Endodermal cell (in vitro differentiated cells): ENCODE measurements at places on chromosomes 1 and 21.

- DNase-seq = no peak
Measured at GRCh38 chr1:94634977-94635416, 93.4 kb upstream of the F3 start.

- DNase-seq = no peak
Measured at GRCh38 chr1:111955755-111956154, 33.7 kb downstream of the KCND3 start.

DNA sequence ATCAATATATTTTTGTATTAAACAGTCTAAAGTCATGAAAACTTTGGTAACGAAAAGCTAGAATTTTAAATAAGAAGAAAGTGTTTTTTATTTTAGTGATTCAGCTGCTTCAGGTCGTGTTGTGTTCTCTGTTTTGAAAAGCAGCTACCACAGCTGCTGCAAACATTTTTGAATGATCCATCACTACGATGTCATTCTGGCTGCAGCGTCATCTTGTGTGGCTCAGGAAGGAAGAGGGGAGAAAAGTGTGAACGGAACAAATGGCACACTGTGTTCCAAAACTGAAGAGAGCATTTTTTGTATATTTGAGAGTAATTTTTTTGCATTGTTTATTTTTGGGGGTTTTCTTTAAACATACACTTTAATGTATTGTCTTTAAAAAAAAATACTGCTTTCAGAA lies 323.0 kb upstream of the ADGRL2 start:
- no peak for DNase-seq

DNA sequence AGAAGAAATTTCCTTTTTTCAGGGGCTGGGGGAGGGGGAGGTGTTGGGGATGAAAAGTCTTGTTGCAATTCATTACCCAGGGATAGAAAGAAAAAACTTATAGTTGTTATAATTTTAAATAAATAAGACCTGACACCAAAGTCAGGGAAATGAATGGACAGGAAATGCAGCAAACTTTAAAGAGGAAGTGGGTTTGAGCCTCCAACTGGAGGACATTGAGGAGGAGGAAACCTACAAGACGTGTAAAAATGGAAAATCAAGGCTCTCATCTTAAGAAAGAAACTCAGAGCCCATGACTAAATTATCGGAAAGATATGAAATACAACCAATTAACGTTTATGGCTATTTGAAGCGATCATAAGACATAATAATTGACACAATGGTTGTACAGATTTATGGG lies 54.4 kb downstream of the NIBAN1 start:
- DNase-seq = no peak

DNA sequence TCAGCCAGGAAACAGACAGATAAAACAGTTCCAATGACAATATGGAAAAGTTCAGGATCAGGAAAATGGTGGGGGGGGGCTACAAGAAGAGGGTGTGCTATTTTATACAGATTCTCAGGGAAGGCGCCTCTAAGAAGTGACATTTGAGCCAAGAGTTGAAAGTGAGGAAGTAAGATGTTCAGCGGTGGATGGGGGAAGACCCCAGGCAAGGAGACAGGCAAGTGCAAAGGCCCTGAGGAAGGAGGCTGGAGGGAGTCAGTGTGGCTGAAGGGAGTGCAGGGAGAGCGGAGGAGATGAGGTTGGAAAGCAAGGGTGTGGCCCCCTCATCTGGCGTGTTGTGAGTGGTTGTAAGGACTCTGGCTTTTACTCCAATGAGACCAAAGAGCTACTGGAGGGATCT lies 8.4 kb upstream of the PDZK1IP1 start:
- no peak for DNase-seq

GRCh38 chr1:22527555-22528296 lies 35.6 kb upstream of the EPHA8 start:
- DNase-seq = peak; percentile 72

DNA sequence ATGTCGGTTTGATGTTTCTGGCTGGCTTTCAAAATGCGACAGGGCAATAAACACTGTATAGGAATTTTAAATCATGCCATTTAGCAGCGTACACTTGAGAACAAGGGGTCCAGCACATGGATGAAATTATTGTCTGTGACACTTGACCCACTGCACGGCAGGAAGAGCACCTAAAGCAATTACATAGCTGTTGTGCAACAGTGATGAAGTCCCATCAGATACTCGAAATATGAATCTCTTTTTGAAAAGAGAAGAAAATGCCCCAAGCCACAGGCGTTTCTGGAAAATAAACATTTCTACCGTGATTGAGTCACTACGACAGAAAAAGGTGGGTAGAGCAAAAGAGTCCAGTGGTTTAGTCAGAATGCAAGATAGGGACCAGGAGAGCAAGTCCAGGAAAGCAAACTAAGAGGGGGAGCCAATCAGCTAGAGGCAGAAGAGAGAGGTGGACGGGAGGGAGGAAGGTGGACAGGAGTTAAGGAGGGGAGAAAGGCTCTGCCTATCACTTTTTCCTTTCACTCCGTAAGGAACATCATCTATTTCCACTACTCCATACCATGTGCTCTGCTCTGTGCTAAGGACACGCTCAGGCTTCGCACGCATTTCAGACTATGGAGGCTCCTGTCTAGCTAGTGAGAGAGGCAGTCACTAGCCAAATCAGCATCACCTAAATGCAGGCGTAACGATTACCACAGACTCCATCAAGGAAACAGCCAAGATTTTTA lies 6.4 kb downstream of the DSCAM start:
- no peak for DNase-seq

DNA sequence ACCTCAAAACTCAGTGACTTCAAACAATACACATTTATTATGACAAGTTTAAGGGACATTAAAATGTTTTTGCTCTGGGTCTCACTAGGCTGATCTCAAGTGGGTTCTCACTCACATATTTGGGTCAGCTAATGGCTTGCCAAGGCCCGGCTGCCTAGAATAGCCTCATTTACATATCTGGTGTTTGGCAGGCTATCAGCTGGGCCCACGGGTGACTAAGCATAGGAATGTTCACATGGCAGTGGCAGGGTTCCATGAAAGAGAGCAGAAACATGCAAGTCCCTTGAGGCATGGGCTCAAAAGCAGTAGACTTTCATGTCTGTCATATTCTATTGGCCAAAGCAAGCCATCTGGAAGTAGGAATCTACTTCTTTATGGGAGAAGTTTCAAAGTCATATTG lies 492.6 kb downstream of the KCNT2 start:
- DNase-seq = peak; percentile 50

DNA sequence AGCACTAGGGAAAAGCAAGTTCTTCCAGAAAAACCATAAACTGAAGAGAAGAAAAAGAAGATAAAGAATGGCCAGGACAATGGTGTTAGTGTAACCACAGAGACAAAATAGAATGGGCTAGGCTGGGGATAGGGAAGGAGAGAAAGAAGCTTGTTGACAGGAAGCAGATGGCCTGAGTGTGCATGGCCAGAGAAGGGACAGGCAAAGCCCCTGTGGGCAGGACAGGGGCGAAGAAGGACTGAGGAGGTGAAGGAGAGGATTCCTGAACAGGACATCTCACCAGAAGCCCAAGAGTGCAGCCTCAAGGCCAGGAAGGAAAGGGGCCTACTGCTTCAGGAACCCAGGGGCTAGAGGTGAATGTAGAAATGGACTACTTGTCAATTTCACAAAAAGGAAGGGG lies 29.3 kb downstream of the IQGAP3 start:
- DNase-seq = no peak

GRCh38 chr1:14010476-14010875 lies 310.5 kb downstream of the PRDM2 start:
- DNase-seq = no peak

GRCh38 chr1:50110151-50110550 lies 1.4 kb downstream of the ELAVL4 start:
- no peak for DNase-seq

DNA sequence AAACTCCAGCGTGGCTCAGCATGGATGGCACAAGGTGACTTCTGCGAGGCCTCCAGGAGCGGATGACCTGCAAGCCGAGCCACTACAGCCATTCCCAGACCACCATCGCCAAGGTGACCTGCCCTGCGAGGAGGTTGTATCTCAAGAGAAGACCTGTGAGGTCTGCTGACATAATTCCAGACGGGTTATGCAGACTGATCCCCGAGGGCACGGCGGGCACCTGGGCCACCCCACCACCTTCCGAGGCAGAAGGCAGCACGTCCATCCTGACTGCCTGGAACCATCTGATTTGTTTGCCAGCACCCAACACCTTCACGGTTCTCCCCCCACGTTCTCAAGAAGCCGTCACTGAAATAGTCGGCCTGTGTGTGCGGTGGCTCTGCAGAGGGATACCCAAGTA lies 56.8 kb upstream of the CNTN2 start:
- no peak for DNase-seq

DNA sequence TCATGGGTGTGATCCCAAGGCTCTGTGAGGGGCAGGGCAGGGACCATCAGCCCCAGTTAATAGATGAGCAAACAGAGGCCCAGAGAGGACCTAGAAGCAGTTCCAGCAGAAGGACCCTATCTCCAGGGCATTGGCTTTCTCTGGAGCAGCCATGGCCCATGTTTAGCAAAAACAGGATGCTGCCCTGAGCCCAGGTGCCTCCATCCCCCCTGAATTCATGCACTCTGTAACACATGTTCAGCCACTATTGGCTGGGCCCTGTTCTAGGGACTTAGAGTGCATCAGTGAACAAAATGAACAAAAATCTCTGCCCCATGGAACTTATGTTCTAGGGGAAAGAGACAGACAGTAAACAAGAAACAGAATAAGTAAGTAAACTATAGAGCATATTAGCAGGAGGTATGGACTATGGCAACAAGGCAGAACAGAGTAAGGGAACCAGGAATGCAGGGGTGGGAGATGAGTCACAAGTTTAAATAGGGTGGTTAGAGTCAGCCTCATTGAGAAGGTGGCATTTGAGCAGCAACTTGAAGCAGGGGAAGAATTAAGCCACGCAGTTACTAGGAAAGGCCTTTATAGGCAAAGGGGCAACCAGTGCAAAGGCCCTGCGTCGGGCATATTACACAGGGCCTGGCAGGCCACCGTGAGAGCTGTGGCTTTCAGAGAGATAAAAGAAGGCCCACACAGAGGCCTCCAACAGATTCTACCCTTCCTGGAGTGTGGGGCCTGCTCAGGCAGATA lies 185.9 kb upstream of the EDN2 start:
- no peak for DNase-seq

DNA sequence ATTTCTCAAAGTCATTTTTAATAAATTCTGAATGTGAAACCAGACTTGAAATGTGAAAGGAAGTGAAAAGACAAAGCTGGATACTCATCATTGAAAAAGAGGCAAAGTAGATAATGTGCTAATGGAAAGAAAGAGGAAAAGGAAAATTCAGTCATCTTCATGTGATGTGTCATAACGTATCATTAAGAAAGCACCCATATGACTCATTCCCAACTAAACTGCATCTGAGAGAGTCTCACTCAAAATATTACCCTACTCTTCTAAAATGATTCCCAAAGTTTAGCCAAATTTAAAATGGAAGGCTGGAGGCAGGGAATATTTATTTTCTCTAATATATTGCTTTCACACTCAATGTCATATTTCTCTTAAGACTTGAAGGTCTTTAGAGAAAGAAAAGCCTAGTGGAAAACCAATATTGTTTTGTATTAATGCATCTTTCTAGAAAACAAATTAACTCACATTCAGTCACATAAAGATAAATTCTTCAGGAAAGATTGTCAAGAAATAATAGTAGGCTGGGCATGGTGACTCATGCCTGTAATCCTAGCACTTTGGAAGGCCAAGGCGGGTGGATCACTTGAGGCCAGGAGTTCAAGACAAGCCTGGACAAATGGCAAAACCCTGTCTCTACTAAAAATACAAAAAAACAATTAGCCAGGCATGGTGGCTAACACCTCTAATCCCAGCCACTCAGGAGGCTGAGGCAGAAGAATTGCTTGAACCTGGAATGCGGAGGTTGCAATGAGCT lies 129.9 kb downstream of the SLC30A10 start:
- no peak for DNase-seq

- no peak for DNase-seq
Measured at GRCh38 chr1:203684094-203684493, 57.5 kb downstream of the ATP2B4 start.

DNA sequence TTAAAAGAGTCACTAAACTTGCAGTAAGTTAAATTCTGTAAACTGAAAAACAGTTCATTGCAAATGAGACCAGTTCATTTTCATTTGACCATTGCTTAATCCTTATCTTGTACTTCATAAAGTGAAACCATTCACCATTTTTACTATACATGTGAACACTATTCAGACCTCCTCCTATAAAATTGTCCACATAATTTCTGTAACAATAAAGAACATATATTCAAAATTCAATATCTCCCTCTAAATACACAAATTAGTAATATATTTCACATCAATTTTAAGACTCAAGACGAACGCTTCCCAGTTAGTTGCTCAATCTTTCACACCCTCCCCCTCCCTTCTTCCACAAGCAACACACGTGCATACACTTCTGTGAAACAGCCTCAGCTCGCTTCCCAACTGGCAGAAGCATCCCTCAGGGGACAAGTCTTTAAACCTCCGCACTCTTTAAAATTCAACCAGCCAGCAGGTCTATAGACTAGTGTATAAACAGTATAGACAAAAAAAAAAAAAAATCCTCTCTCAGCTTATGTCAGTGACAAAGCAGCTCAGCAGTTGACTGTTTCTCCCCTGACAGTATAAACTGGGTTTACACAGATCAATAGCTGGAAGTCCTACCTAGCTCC lies 99.6 kb downstream of the DENND1B start:
- DNase-seq = peak; percentile 43

GRCh38 chr1:205636732-205637131 lies 4.9 kb upstream of the ELK4 start:
- DNase-seq = no peak

GRCh38 chr1:24294716-24295371 lies 24.3 kb upstream of the GRHL3 start:
- peak; percentile 64 for DNase-seq

DNA sequence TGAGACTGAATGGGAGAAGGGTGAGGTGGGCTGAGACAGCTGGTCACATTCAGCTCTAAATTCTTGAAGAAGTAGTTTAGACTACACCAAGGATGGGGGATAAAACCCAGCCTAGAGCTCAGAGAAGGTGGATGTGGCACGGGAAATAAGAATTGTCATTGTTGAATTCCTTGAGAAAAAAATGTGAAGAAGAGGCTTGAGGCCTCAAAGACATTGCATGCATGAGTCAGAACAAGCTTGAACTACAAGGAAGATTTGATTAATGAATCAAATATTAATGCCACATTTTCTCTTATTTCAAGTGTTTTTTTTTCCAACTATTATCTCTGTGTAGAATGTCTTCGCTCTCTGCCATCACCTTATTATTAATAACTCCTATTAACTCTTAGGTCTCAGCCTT lies 58.9 kb downstream of the MAP3K7CL start:
- no peak for DNase-seq

DNA sequence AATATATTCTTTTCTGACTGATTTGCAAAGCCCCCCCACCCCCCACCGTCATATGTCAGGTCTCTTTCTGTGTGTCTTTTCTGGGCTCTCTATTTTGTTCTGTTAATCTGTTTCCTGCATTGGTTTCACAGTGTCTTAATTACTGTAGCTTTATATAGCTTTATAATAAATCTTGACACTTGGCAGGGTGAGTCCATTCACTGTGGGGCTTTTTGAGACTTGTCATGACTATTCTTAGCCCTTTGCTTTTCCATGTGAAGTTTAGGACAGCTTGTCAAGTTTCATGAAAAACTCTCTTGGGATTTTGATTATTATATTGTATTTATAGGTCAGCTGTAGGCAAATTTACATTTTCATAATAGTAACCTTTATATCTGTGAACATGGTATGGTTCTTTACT lies 50.4 kb downstream of the MIGA1 start:
- DNase-seq = no peak
